Left colon (tissue), 2 donors: ENCODE measurements at places on chromosomes 1 and 21.

DNA sequence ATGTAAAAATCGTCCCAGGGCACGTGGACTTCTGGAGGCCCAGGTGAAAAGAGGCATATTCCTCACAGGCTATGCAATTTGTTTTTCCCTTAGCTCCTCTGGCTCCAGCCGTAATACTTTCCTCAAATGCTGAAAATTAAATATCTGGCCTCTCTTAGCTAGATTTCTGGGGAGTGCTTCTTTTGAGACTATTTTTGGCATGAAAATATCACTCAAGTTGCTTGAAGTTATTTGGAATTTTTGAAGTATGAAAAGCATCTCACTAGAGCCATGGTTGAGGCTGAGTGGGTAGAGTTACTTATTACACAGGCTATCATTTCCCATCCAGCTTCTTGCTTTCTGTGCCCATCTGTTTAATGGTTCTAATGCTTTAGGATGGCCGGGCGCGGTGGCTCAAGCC is 59.7 kb downstream of the MYOM3 start:
- DNase-seq = no peak

DNA sequence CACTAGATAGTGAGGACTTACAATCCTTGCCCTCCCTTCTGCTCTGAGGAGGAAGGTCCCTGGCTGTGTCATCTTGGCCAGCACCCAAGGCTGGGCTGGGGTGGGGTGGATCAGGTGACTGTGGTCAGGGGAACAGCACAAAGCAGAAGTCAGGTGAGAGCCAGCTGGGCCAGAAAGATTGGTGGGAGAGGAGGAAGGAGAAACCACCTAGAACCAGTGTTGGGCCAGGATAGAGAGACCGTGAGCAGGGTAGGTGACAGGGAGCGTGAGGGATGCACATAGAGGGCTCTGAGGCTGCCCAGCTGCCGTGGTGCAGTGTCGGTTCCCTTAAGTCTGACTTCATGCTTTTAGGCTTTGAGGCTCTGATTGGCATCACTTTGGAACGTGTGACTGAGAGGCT is 22.7 kb downstream of the NCF2 start:
- DNase-seq = peak; percentile 65

DNA sequence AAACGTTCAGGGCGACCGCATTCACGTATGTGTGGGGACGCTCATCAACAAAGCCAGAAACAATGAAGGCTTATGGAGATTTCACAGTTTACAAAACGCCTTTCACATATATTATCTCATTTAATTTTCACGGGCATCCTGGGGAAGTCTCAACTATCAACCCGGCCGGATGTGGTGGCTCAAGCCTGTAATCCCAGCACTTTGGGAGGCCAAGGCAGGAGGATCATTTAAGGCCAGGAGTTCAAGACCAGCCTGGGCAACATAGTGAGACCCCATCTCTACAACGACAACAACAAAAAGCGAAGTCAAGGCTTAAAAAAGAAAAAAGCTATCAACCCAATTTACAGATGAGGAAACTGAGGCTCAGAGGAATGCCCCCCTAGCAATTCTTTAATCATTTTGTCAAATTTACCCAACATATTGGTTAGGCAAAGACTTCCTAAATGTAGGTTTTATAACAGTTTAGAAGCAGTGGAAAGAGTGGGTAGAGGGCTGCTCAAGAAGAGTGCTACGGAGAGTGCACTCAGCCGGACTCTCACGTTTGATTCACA is 28.3 kb downstream of the SLC66A1 start:
- DNase-seq = no peak

GRCh38 chr1:43302201-43302600 is 1.4 kb downstream of the TIE1 start:
- DNase-seq = no peak

- no peak for DNase-seq
These were observed 9.8 kb downstream of the NHLH1 start for GRCh38 chr1:160376525-160377131.

DNA sequence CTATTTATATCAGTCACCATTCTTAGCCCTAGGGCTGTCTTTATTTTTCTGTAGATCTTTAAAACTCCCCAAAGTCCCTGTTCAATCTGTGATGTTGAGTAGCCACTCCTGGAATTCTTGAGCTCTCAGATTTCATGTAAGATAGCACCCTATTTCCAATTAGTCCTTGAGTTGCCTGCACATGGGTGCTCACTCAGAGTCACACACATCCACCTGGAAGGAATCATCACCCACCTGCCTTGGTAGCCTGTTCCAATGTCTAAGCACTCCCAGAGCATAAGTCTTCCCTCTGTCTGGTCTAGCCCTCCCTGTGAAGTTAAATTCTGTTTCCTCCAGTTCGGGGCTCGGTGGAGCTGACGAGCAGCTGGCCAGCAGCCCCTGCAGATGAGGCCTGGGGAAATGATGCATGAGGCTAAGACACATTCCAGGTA is 14.7 kb upstream of the ATF3 start:
- no peak for DNase-seq
